ENCODE measurements at places on chromosomes 7 and 10.

GRCh38 chr7:137120690-137121089 is 222.8 kb downstream of the PTN start:
- no peak for DNase-seq

- no peak for DNase-seq
These were observed 262.8 kb upstream of the SHH start for GRCh38 chr7:156074982-156075615.

DNA sequence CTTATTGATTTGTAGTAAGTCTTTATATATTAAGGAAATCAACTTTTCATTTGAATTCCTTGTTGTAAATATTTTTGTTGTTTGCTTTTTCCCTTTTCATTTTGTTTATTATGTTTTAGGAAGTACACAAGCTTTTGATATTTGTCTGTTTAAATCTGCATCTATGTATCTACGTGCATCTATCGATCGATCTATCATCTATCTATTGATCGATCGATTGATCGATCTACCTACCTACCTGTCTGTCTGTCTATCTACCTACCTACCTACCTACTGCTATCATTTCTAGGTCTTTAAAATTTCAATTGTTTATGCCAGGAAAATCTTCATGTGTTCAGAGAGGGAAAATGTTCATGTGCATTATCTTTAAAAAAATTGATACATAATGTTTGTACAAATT is 216.8 kb upstream of the MTPN start:
- DNase-seq = no peak

DNA sequence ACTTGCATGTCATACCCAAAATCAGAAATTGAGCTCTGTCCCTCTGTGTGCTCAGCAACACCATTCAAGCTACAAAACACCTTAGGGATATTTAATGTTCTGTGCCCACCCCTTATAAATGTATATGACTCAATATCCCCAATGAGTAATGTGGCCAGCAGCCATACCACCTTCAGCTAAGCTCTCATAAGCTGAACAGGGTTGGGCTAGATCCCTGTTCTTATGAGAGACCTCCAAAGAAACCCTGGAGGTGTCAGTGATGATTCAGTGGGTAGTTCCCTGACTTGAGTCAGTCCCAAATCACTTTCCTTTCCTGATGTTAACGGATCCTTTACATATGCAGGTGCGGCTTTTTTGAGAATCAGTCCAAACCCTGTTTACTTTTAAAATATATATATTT is 253.8 kb downstream of the CREB5 start:
- DNase-seq = no peak

- no peak for DNase-seq
These were observed 42.1 kb downstream of the NOD1 start for GRCh38 chr7:30436518-30436917.

DNA sequence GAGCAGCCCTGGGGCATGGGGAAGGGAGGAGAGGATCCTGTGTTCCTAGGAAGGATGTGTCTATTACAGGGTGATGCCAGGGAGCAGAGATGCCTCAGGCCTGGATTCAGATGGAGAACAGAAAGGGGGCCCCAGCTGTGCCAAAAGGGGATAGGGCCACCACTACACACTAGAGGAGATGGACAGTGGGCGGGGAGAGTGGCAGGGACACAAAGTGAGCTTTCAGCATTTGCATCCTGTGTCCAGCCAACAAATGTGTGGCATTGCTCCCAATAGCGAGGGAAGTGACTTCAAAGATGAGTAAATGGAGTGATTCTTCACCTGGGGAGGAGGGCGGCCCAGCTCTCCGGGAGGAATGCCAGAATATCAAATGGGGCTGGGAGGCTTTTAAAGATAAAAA is 64.9 kb upstream of the WAPL start:
- DNase-seq = no peak

GRCh38 chr7:152894295-152895170 is 135.0 kb downstream of the ACTR3B start:
- no peak for DNase-seq

DNA sequence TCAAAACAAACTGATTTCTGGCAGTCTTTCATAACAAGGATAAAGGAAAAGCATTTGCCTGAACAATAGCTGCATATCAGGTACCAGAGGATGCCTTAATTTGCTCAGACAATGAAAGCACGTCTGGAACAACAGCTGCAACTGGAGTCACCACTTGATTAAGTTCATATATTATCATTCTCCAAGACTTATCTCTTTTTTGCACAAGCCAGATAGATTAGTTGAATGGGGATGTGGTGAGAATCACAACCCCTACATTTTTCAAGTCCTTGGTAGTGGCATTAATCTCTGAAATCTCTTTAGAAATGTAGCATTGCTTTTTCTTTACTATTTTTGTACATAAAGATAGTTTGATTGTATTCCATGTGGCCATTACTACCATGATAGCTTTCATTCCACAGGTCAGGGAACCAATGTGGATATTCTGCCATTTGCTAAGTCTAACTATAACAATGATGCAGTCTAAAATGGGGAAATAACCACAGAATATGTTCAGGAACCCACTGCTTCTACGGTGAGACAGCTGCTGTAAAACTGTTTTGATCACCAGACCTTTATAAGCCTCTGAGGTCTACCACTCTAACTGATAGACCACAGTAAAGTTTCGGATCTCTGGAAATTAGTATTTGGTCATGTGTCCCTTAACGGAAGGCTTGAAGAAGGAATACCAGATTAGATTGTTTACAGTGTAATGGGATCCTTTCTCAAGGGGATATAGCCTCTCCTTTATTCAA is 1176.2 kb downstream of the DNAJB9 start:
- DNase-seq = no peak

- no peak for DNase-seq
These were observed 158.4 kb upstream of the ZNF32 start for GRCh38 chr10:43806831-43807640.

DNA sequence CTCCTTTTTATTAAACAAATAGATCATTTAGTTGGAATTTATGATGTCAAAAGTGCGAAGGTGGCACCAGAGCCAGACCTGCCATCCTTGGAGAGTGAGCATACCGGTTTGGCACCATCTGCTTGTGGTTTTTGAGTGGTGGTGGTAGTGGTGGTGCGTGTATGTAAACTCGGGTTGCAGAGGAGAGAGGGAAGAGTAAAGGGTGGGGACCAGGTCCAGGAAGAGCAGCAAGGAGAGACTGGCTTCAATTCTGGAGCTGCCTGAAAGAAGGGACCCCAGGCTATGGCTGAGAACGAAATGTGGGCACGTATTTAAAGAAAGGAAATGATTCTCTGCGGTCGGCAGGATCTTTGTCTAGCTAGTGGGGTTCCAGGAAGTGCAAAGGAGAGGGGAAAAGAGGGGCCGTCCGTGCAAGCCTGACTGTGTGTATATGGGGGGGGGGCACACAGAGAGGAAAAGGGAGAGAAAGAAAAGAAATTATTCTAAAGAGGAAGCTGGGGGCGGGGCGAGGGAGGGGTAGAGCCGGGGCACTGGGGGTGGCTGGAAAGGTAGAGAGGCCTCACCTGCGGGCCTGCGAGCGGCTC is 448 bp upstream of the GOLGA7B start:
- peak; percentile 47 for DNase-seq

DNA sequence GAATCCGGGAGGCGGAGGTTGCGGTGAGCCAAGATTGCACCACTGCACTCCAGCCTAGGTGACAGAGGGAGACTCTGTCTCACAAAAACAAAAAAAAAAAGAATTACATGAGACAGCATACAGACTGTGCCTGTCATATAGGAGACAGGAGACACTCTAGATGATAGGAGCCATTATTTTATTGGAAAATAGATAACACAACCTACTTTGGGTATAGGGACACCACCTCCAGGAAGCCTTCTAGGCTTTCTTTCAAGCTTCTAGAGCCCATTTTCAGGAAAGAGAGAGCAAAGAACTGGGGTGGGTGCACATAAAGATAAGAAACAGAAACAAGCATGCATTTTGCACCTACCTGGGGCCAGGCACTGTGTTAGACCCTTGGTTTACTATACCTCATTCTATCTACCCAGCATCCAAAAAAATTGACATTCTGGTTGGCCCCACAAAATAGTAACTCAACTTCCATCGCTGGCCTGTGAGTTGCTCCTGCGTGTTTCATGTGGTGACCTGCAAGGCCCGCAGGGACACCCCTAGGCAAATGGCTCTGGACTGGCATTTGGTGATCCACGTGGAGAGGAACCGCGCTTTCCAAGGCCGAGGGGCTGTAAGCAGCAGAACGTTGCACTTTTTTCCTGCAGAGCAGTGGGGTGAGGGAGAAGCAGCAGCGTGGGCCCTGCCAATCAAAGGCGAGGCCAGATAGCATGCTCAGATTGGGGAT is 57.1 kb upstream of the CACUL1 start:
- DNase-seq = no peak

DNA sequence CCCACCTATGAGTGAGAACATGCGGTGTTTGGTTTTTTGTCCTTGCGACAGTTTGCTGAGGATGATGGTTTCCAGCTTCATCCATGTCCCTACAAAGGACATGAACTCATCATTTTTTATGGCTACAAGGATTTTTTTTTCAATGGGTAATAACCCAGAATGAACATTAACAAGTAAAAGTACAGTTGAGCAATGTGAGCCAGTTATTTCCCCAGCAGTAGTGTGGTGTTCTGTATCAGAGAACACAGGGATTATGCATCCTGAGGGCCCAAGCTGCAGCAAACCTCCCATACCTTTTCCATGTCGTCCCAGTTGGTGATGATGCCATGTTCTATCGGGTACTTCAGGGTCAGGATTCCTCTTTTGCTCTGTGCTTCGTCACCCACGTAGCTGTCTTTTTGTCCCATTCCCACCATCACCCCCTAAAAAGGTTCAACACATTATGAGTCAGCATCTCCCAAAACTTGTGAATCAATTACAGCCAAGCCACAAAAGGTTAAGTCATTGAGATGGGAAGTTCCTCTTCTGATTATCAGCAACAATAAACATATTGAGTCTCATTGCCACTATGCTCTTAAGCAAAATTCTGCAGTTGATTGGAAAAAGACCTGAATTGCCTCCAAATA is 5.5 kb downstream of the ACTA2 start:
- no peak for DNase-seq

- no peak for DNase-seq
These were observed 139.6 kb downstream of the ZMYND11 start for GRCh38 chr10:274866-275265.

- no peak for DNase-seq
These were observed 46.0 kb upstream of the TCF7L2 start for GRCh38 chr10:112904000-112904399.

DNA sequence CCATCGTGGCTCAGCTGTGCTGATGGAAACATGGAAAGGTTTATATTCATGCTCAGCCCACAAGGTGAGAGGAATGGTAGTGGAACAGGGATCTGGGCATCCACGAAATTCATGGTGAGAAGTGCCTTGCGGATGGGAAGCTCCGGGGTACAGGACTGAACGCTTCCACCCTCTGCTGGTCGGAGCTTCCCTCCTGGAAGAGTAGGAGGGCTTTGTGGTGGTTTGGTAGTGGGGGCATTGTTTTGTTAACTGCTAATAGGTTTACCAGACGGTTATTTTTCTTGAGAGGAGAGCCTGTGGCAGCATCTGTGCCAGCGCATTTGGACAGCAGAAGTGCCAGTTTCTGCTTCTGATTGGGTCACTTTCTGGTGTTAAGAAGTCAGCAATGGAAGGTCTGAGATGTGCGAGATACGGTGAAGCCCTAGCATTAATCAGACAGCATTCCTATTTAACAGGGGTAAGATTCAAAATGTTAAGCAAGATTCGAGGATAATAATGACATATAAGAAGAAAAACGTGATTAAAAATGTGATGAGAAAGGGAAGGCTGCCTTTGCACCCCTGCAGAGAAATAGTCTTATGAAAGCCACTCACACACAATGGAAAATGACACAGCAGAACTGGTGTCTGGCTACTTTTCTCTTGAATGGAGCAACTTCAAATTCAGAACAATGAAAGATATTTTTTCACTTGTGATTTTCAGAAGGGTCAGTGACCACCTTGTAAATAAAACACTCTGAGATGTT is 17.7 kb downstream of the ABCA13 start:
- no peak for DNase-seq

DNA sequence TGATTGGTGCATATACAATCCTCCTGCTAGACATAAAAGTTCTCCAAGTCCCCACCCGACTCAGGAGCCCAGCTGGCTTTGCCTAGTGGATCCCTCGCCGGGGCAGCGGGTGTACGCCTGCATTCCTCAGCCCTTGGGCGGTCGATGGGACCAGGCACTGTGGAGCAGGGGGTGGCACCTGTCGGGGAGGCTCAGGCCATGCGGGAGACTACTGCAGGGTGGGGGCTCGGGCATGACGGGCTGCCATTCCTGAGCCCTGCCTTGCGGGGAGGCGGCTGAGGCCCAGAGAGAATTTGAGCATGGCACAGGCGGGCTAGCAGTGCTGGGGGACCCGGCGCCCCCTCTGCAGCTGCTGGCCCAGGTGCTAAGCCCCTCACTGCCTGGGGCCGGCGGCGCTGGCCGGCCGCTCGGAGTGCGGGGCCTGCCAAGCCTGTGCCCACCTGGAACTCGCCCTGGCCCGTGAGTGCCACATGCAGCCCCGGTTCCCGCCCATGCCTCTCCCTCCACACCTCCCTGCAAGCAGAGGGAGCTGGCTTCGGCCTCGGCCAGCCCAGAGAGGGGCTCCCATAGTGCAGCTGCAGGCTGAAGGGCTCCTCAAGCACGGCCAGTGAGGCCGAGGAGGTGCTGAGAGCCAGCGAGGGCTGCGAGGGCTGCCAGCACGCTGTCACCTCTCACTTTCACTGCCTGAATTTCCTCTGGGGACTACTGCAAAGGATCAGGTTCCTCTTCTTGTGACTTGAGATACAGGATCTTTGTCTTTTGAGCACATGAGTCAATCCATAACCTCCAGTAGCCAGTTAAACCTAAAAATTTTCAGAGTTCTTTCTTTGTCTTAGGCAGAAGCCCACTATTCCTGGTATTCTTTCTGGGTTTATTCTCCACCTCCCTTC is 25.1 kb upstream of the ELOVL3 start:
- no peak for DNase-seq

DNA sequence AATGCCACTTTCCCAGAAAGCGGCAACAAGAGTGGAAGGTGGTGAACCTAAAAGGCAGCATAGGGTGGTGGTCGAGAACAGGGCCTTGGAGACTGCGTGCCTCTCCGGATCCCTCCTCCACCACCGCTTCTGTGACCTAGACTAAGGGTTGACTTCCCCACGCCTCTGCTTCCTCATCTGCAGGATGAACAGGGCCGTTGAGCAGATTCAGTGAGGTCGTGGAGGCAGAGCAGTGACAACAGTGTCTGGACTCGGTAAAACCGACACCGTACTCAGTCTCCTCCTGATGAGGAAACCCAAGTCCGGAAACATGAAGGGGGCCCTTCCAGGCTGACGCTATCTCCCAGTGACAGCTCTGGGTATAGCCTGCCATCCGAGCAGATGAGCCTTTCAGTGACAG is 162.6 kb downstream of the CELF2 start:
- DNase-seq = peak; percentile 51

GRCh38 chr7:30968294-30968693 is 4.5 kb downstream of the GHRHR start:
- DNase-seq = no peak

GRCh38 chr7:101935521-101936141 is 118.2 kb downstream of the CUX1 start:
- no peak for DNase-seq

DNA sequence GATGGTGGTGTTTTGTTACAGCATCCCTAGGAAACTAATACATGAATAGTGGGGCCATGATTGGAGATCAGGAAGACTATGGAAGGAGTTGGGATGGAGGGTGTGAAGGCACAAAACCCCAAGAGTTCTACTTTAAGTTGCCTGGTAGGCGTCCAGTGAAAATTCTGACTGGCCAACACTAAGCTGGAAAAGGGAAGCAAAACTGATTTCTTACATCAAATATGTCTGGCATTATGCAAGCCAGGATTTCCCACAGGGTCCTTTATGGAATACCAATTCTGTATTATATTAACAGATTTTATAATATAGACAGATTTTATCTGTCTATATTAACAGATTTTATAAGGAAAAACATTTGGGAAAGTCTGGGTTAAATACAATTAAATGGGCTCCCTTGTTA is 16.2 kb downstream of the CPVL start:
- no peak for DNase-seq
